ENCODE measurements at places on chromosomes 2 and 18.
A peak's percentile ranks its signal among the peaks of the same experiment; 100 is the strongest.

DNA sequence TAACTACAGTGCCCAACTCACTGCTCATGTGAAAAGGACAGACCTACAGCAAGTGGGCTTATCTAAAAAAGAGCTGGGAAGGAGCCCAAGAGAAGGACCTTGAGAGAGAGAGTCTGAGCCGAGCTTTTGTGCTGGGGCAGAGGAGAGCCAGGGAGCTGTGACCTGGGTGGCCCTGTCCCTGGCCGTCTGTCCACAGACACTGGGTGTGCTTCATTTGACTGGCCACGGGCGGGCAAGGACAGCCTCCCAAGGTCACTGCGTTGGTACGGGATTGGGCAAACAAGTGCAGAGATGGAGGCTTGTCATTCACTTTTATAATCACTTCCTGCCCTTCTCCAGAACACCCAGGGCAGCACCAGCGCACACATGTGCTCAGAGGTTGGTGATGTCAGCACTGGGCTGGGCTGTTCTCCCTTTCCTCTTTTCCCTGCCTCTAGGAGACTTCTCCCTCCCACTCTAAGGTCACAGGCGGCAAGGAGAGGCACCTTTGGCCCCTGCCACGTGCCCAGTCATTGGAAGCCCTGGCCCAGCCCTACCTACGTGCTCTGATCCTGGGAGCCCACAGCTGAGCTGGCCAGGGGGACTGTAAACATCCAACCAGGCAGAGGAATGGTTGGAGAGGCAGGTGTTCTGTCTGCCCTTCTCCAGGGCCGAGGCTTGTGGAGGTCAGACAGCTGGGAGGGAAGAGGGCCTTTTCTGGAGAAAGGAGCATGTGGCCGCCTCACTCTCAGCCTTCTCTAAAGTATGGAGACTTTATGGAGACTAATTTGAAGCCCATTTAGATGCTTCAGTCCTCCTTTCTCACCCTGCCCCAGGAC, 6.4 kb upstream of the PSD4 start:
- peak; percentile 74 for DNase-seq

DNA sequence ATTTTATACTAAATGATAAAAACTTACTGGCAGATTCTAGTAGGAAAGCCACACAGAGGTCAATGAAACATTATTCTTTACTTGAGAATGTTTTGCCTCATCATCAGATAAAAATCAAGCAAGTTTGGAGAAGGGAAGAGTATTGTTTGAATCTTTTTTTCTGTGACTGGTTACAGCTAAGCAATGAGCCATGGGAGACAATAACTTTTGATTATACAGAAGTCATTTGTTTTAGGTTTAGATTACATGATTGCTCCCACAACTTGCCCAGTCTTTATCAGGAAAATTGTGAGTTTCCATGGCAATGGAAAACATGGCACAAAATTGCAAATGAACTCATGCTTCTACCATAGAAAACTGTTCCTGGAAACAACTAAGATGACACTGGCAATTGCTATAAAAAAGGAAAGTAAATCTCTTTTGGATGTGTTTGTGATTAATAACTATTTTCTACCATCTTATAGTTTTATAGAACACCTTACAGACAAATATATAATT, 476.8 kb downstream of the MBD2 start:
- DNase-seq, result no peak

DNA sequence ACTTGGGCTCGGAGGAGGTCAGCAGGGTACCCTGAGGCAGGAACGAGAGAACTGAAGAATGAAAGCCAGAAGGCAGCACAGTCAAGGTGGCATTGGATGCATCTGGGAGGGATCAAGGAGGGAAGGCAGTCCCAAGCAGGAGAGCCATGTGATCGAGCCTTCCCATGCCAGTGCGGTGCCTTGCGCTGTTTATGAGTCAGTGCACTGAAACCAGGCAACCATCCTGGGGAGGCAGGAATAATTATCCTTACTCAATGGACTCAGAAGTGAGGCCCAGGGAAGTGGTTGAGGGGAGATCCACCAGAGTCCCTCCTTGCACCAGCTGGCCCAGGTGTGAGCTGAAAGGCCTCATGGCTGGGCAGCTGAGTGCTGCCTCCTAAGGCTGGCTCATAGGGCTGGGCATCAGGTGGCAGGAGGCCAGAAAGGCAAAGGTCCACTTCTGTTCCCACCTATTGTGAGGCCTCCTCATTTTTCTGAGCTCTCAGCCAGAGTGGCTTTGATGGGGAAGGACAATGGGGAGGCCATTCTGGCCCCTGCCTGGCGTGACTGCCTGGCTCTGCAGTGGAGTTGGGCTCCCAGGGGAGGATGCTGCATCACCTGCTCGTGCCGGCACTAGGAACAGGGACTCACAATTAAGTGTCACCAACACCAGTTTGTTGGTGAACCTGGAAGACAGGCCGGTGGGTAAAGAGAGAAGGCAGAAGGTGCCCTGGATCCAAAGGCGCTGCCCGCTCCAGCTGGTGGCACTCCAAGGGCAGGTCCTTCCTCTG, 82.3 kb downstream of the TFCP2L1 start:
- DNase-seq, result no peak

DNA sequence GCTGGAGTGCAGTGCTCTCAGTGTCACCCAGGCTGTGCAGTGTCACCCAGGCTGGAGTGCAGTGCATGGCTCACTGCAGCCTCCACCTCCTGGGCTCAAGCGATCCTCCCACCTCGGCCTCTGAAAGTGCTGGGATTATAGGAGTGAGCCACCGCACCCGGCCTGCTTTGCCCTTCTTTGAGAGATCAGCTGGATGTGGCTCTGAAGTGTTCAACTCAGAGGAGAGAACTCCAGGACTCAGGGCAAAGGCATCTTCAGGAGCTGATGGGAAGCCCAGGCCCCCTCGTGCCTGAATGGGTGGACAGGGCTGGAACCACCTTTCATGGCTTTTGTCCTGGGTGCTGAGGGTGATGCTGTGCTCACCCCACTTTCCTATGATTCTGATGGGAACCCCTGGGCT, 52.0 kb upstream of the HAAO start:
- no peak for DNase-seq

DNA sequence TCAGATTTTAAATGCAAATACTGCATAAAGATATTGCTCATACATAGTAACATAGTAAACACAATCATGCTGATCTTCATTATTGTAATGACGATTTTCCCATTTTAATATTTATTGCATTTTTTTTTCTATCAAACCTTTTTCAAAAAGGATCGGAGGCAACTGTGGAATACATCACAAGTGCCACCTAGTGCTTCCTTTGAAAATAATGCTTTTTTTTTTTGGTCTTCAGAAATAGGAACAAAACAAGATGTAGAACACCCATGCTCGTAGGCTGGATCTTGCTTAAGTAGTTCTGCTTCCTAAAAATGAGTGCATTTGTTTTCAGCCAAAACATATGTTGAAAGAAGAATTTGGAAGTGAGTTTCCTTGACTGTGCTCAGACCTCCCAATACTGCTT, 35.7 kb upstream of the GPR155 start:
- DNase-seq, result no peak

DNA sequence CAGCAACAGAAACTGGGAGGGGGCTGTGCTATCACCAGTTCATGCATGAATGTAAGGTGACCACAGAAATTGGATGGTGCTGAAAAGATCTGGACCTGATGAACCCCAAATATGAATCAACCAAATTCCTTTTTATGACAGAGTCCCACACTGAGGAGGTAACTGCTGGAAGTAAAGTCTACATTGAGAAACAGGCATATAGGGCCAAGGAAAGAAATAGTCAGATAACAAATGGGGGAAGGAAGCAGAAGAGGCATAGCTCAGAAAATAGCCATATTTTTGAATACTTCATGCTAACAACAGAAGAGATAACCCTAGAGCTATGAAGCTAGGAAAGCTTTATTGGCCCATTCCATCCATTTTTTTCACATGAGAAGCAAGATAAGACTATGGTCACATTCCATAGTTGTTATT, 25.8 kb downstream of the ZC3H6 start:
- DNase-seq, result no peak

- peak; percentile 85 for DNase-seq
Measured at GRCh38 chr2:15965564-15966019, 25.2 kb downstream of the MYCN start.

DNA sequence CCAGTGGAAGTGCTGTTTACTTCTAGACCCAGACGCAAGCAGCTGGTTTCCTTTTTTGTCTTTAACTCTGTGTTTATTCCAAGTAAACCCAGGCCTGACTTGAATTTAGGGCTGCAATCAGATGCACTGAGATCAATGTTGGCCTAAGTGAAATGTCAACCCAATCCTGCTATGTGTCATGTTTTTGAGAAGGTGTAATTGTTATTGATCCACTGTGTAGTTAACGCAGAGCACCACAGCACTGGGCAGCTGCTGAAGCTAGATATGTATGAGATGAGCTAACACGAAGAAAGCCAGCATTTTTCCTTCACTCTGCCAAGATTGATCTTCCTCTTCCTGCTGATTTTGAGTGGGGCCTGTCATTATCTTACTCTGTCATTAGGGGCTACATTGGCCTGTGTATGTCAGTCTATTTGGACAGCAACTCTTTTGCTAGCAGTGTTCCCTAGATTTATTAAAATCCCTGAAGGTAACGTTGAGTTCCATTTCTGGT, 18.9 kb upstream of the DLX1 start:
- no peak for DNase-seq
